ENCODE measurements at places on chromosomes 16 and 17.
A peak's percentile ranks its signal among the peaks of the same experiment; 100 is the strongest.

- peak; percentile 38 for DNase-seq
These were observed 539 bp upstream of the VAMP2 start for GRCh38 chr17:8162997-8163977.

DNA sequence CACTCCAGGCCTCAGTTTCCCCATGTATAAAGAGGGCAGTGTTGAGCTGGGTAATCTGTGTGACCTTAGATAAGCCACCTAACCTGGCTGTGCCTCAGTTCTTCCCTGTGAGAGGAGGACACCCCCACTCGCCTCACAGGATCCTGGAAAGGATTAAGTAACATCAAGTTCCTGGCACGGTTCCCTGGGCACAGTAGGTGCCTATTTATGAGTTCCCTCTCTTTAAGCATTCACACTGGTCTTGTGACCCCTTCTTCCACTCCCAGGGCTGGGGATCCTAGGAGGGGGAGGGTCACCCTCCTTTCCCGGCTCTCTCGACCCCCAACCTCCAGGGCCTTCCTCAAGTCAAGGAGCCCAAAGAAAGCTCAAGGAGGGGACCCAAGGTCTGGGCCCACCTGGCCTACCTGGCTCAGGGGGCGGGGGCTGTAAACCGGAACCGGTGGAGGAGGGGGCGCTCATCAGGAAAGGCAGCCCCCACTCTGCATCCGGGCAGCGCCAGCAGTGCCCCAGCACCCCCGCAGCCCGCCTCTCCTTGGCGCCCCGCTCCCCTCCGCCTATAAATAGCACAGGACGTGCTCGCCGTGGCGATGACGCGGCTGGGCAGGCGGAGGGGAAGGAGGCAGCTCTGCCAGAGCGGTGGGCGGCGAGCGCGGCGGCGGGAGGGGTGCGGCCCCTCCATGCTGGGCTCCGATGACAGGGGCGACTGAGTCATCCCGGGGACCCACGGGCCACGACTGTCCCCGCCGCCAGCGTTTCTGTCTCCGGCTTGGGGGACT lies 9.4 kb downstream of the RPL19 start:
- peak; percentile 79 for DNase-seq

- no peak for DNase-seq
These were observed 47.4 kb downstream of the CYB561 start for GRCh38 chr17:63398680-63399079.

DNA sequence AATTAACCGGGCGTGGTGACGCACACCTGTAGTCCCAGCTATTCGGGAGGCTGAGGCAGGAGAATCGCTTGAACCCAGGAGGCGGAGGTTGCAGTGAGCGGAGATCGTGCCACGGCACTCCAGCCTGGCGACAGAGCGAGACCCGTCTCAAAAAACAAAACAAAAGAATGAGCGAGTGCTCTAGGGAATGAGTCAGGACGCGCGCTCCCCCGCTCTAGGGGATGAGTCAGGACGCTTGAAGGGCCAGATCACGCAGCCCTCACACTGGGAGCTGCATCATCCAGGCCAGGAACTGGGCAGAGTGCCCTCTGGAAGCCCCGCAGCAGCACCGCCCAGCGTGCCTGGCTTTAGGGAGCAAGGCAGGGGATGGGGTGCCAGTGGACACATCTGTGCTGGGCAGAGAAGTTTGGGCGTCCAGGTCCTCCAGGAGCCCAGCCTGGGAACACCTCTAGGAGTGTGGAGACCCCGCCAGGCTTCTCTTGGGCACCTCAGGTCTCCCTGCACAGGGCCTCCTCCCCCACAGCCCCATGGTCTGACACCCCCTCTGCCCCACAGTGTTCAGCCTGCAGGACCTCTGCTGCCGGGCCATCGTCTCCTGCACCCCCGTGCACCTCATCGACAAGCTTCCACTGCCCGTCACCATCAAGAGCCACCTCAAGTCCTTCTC lies 3.9 kb upstream of the WFIKKN1 start:
- no peak for DNase-seq

Measured in stimulated activated CD4-positive, alpha-beta T cell treated with anti-CD3 and anti-CD28 coated beads, Interleukin-15, amount 100 ng/mL, for 24 hours (primary cell).